ENCODE measurements at places on chromosomes 4 and X.

GRCh38 chr4:136750897-136751296 is 781.4 kb downstream of the PCDH18 start:
- no peak for DNase-seq

DNA sequence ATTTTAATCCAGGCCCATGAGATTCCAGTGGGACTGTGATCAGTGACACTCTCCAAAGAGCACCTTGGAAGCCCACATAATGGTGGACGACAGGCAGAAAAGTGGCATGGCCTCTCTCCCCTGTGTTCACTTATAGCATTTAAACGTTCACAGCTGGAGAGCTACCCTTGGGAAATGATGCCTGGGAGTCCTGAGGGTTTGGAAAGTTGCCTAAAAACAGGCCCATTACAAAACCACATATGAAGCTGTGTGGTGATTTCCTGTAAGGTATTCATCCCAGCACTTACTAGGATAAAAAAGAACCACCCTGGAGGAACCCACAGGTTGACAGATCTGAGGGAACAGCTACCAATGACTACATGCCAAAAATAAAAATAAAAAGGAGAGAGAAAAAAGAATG is 193.2 kb downstream of the RASL11B start:
- no peak for DNase-seq

- no peak for DNase-seq
These were observed 270.3 kb downstream of the DTHD1 start for GRCh38 chr4:36551697-36552214.

GRCh38 chr4:97104666-97105065 is 1038.6 kb downstream of the STPG2 start:
- DNase-seq: no peak

DNA sequence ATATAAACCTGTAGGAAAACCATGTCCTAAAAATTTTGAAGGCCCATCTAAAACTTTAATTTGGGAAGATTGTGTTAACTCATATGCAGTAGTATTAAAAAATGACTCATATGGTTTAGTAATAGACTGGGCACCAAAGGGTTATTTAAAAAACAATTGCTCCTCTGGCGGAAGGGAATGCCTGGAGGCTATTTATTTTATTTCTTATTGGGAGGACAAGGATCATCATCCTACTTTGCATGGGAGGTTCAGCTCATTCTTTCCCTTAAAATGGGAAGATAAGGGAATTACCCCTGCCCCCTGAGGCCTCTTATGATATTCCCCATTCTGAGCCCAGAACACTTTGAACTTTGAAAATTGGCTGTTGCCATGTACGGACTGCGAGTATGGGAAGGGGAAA is 29.7 kb upstream of the MGST2 start:
- no peak for DNase-seq

DNA sequence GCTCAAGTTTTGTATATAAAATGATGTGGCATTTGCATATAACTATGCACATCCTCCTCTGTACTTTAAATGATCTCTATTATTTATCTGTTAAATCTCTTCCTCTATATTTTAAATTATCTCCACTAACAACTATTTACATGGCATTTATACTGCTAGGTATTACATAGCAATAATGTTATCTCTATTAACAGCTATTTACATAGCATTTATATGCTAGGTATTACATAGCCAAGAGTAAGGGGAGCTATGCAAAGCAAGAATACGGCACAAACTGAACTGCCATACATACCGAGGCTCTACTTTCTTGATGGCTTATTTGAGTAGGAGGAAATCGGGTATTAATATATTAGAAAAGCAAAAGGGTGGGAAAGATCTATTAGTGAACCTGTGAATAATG is 12.7 kb downstream of the RPS6KA6 start:
- DNase-seq: no peak

DNA sequence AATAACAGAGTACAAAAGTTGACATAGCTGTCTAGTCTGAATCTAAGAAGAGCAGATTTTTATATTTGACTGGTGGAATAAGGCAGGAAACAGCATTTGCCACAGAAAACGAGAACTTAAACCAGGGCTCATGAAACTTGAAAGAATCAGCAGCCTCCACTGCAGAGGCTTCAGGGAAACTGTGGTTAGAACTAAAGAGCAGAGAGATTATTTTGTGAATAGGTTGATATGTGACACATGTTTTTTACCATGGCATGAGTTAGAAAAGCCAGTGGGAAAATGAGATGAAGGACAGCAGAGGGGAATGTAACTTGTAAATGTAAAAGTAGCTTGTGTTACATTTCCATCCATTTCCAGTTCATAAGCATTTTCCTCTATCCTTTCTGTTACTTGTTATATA is 63.7 kb upstream of the CAMK2D start:
- no peak for DNase-seq

GRCh38 chr4:15118292-15118691 is 116.0 kb downstream of the CPEB2 start:
- DNase-seq: no peak

GRCh38 chr4:165177725-165178666 is 29.4 kb upstream of the KLHL2 start:
- no peak for DNase-seq

- no peak for DNase-seq
These were observed 56.1 kb downstream of the PLS3 start for GRCh38 chrX:115616943-115617563.

GRCh38 chr4:144350706-144351105 is 210.2 kb upstream of the GYPA start:
- no peak for DNase-seq

DNA sequence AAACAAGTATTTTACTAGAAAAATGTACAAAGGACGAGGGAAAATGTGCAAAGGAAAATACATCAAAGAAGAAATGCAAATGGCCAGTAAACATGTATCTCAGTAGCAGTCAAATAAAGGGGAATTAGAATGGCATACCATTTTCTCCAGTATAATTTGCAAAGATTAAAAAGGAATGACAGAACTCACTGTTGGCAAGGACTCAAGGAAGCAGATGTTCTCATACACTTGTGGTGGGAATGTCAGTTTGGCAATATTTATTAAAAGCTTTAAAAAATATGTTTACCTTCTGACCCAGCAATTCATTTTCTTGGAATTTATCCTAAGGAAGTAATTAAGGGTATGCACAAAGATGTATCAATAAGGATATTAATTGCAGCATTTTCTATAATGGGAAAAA is 7.6 kb downstream of the CLCN5 start:
- no peak for DNase-seq

Data from SHP77 (cell line).